ENCODE measurements at places on chromosomes 7 and 10.

GRCh38 chr7:133048589-133048988 lies 33.3 kb downstream of the CHCHD3 start:
- DNase-seq = no peak

DNA sequence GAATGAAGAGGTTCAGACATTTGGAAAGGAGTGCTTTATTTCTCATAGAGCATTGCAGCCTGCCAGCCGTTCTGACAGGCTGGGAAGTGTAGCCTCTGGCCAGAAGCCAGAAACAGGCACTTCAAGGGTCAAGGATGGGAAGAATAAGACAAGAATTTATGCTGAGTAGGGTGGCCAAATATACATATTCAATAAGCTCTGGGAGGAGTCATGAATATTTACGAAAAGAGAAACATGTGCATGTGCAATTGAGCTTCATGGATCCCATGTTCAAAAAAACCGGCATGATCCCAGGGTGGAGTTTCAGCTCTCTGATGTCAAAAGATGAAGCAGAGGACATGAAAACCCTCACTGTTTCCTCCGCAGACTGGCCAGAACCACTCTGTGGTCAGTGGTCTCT lies 32.9 kb downstream of the TLX1 start:
- DNase-seq = no peak

DNA sequence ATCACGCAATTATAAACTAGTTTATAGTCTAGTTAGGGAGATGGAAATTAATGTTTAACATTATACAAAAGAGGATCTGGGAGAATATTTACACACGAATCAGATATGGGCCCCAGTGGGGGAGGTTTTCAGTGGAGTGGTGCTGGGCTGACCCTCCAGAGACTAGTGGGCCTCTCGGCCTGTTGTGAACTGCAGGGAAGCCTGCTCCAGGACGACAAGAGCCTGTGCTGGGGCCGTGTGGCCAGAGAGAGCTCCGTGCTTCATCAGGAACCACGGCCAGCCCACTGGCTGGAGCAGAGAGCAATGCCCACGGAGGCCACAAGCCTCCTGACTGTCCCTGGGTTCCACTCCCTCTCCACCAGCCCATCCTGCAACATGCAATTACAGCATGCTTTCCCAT lies 11.3 kb upstream of the ESYT2 start:
- DNase-seq = no peak

DNA sequence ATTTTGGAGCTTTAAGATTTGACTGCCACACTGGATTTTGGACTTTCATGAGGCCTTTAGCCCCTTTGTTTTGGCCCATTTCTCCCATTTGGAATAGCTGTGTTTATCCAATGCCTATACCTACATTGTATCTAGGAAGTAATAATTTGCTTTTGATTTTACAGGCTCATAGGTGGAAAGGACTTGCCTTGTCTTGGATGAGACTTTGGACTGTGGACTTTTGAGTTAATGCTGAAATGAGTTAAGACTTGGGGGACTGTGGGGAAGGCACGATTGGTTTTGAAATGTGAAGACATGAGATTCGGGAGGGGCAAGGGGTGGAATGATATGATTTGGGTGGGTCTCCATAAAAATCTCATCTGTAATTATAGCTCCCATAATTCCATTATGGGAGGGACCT lies 47.6 kb upstream of the PAPSS2 start:
- no peak for DNase-seq

DNA sequence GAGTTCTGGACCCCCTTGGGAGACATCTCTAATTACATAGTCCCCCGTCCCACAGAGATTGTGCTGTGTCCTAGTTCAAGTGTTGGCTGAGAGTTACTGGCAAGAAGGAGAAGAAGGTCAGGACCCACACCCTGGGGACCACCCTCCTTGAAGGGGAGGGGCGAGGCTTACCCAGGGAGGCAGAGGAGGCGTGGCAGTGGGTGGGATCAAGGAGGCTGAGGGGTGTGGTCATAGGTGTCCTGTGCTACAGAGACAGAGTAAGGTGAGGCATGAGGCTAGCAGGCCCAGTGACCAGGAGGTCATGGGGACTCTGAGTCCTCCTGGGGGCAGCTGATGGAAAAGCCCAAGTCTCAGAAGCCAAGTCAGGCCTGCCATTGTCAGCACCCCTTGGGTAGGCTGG lies 29.4 kb upstream of the ADCYAP1R1 start:
- no peak for DNase-seq

DNA sequence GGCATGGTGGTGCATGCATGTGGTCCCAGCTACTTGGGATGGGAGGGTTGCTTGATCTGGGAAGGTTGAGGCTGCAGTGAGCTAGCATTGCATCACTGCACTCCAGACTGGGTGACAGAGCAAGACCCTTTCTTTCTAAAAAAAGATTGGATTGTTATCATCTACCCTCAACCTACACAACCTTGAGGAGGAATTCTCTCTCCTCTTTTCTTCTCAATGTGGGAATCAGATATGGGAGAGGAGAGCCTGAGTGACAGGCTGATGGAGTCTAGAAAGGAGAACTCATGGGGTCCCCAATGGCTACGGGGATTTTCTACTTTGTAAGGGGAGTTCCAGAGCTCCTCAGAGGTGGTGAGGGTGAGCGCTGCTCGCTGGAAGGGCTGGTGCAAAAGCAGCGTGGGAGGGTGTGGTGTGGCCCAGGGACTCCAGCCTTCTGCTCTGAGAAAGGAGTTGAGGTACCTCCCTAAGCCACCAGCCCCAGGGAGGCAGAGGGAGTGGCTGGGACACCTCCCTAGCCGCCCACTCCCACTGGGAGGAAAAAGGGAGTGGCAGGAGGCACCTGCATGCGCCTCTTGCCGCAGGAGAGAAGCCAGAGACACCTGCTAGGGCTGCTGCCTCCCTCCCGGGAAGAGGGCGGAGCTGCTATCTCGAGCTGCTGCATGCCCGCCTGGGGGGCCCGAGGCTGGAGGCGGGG lies 48.4 kb downstream of the GATA3 start:
- DNase-seq = no peak

DNA sequence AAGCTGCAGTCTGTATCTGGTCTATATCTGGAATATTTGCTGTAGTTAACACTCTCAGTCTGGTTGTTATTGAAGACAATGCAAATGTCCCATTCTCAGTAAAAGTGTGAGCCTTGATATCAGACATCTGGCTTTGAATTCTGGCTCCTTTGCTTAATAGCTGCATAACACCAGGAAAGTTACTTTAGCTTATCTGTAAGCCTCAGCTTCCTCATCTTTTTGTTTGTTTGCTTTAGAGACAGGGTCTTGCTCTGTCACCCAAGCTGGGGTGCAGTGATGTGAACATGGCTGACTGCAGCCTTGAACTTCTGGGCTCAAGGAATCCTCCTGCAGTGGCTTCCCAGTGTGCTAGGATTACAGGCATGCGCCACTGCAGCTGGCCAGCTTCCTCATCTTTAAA lies 41.3 kb downstream of the CNNM2 start:
- no peak for DNase-seq

DNA sequence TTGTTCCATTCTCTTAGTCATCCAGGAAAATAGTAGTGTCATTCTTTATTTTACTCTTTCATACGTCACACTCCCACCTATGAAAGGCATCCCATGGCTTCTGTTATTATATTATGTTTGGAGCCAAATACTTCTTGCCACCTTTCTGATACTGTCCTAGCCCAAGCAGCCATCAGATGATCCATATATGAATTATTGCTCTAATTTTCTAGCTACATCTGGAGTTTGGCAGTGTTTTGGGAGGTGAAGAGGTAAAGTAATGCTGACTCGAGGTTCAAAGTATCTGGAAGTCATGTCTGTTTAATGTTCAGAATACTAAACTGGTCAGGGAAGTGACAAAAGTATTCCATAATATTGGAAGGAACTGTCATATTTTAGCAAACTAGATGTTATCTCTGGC lies 362.5 kb downstream of the GPR37 start:
- DNase-seq = no peak

- no peak for DNase-seq
Observed at GRCh38 chr7:141700296-141700847, 1.6 kb downstream of the DENND11 start.

- DNase-seq = no peak
Observed at GRCh38 chr7:30116771-30117170, 18.0 kb upstream of the MTURN start.

GRCh38 chr10:42630537-42631134 lies 7.7 kb downstream of the ZNF33B start:
- no peak for DNase-seq

- peak; percentile 55 for DNase-seq
Observed at GRCh38 chr7:71618278-71618677, 486.3 kb downstream of the GALNT17 start.

- DNase-seq = peak; percentile 33
Observed at GRCh38 chr10:74612195-74612594, 214.2 kb upstream of the KAT6B start.

DNA sequence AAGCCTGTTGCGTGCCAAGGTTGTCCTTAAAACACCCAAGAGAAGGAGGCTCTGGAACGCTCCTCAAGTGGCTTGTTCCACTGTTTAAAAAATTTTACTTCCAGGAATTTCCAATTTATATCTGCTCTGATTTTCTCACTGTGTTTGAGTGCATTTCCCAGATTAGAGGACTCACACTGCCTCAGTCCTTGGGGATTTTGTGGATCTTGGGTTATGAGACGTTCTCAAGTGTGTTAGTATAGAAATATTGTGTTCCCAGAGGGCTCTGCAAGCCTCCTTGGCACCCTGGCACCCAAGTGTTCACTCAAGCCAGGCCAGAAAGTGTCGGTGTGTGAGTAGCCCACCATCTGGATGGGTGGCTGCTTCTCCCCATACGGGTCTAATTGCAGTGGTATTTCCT lies 192.2 kb downstream of the SNX10 start:
- no peak for DNase-seq

GRCh38 chr10:89364531-89364930 lies 13.3 kb upstream of the IFIT1B start:
- DNase-seq = no peak

DNA sequence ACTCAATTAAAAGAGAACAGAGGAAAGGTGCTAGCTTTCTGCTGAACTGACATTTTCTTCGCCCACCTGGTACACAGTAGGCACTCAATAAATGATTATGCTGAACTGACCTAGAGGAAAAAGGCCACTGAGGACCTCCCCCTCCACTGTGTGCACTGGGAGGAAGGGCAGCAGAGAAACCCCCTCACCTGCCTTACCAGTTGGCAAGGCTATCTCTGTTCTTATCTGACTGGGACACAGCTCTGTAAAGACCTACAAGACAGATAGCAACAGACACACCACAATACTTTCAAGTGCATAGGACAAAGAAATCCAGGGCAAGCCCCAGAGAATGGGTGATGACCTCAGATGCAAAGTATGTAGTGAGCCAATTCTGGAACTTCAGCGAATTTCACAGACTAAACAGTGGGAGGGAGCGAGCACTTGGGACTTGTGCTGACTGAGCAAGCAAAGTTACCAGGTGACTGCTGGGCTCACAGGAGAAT lies 30.4 kb downstream of the PDLIM1 start:
- DNase-seq = peak; percentile 90

- no peak for DNase-seq
Observed at GRCh38 chr10:47420305-47421056, 36.4 kb upstream of the ZNF488 start.

DNA sequence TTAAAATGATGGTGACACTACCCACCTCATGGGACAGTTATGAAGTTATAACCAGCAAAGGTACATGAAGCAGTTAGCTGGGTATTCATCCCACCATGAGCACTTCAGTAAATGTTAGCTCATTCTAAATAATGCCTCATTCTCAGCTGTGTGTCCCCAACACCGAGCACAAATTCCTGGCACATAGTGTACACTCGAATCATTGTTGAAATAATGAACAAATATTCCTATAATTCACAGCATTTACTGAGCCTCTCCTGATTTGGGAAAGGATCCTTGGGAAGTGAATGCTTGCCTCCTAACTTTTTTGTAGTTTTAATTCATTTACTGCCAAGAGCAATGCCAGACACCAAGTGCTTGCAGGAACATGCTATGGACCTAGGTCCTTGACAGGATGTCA lies 235.2 kb downstream of the DGKI start:
- no peak for DNase-seq

GRCh38 chr10:34719328-34719727 lies 95.8 kb downstream of the PARD3 start:
- DNase-seq = no peak

DNA sequence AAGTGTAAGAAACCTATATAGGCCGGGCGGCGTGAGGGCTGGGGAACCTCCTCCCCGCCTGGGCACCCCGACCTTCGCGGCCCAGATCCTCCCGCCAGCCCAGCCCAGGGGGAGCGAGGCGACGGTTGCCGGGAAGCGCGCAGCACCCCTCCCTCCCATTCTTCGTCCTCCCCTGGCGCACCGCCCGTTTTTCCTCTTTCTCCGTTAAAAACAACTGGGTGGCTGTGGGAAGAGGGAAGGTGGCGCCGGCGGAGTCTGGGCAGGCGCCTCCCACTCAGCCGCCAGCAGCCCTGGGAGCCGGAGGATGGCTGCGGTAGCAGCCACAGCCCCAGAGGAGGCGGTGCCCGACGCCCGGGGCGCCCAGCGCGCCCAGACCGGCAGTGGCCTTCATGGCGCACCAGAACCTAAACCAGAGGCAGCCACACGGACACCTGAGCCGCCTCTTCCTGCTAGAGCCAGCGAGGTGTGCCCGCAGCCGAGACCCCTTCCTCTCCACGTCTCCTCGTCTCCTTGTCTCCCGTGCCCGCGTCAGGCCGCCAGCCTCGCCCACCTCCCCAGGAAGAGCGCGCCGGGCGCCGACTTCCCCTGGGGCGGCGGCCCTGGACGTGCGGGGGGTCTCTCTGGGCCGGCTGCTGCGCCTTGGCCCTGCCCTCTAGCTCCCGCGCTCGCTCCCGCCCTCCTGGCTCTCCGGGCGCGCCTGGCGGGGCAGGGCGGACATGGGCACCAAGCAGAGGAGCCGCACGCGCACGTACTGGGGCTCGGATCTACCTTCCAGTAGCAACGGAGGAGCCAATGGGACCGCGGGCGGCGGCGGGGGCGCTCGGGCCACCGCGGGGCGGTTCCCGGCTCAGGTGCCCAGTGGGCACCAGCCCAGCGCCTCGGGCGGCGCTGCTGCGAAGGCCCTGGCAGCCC lies 32.8 kb upstream of the SFTPD start:
- DNase-seq = peak; percentile 21

DNA sequence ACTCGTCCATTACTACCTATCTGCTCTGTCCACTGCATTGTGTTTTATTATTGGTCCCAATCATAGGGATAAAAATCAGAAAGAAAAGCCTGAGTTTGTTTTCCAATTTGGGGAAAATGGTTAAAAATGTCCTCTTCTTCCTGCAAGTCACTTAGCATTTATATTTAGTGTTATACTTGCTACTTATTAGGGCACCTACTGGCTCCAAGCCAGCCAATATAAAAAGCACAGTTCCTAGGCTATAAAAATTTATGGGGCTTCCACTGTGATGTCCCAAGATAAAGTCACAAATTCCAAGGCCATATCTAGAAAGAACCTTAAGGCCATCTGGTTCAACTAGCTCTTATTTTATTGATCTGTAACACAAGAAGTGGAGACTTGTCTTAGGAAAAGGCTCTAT lies 3.2 kb downstream of the SLC35B4 start:
- no peak for DNase-seq

GRCh38 chr7:156777364-156778069 lies 115.5 kb downstream of the LMBR1 start:
- peak; percentile 14 for DNase-seq

DNA sequence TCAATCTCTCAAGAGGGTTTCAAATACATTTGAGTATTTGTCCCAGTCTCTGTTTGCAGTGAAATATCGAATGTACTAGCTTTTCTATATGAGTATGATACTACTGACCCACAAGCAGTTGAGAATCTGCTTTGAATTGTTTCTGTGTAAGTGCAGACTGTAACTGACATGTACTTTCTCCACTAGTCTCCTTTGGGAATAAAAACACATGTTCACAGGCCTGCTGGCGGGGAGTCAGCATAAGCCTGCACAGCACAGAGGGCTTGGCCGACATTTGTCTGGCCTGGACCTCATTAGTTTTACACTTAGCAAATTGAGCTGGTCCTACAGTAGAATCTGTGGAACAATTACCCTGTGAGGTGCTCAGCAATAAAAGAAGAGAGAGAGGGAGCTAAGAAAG lies 72.6 kb downstream of the ITGB8 start:
- no peak for DNase-seq
